ENCODE measurements at places on chromosomes 6 and 20.
A peak's percentile ranks its signal among the peaks of the same experiment; 100 is the strongest.

- DNase-seq, result no peak
Measured at GRCh38 chr6:21100991-21101390, 492.6 kb upstream of the SOX4 start.

GRCh38 chr20:32397567-32398084 is 39.5 kb downstream of the ASXL1 start:
- DNase-seq, result no peak

- DNase-seq, result no peak
Measured at GRCh38 chr6:11315743-11316437, 83.4 kb upstream of the NEDD9 start.

DNA sequence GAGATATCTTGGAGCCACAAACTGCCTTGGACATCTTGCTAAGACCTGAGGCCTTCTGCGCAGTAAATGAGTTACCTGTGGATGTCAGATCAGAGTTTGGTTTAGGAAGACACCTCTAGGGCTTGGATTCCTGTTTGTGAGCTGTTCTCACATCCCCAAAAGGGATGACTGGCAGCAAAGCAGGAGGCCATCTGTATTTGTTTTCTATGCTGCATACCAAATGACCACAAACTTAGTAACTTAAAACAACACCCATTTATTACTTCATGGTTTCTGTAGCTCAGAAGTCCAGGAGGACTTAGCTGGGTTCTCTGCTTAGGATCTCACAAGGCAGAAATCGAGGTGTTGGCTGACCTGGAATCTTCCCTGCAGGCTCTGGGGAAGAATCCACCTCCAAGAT is 116.7 kb downstream of the UNC5CL start:
- DNase-seq, result no peak

DNA sequence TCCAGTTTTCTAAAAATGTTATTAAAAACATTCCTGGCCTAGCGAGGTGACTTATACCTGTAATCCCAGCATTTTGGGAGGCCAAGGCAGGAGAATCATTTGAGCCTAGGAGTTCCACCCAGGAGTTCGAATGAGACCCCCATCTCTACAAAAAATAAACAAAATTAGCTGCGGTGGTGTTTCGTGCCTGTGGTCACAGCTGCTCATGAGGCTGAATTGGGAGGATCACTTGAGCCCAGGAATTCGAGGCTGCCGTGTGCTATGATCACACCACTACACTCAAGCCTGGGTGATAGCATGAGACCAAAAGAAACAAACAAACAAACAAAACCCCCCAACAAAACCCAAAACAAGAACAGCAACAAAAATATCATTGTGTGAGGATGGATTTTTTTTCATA is 19.8 kb upstream of the POLR1H start:
- DNase-seq, result no peak

- DNase-seq, result no peak
Measured at GRCh38 chr20:31608251-31608945, 3.3 kb downstream of the ID1 start.

DNA sequence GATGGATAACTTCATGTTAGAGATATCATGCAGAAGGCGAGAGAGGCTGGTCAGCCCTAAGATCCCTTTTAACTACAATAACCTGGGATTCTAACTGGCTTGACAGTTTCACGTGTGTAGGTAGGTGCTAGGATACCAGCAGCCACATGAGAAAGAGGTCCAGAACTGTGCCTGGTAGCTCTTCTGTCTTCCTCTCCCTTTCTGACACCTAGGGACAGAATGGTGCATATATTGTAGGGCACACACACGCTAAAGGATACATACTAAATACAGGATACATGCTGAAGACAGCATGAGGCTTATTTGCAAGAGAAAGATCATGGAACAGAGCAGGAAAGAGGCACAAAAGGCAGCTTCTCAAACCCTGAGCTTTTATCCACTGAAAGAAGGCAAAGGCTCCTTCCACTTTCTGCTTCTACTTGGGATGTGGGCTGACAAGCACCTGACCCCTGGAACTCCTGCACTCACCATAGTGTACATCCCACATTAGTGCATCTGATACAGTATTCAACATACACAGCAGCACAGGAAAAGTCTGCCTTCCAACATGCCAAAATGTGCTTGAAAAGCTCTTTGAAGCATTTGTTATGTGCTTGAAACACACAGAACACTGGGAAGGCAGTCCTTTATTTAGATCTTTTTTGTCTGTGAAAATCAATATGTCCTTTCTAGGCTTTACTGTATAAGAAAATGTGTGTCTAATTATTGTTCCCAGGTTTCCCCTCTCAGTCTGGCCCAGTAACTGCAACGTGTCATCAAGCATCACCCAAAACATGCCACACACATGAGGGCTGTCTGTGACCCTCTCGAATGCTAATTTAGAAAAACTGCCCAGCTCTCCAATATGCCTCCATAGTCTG is 3.2 kb downstream of the SLC22A23 start:
- DNase-seq, result no peak

- no peak for DNase-seq
Measured at GRCh38 chr6:12592634-12593033, 123.9 kb upstream of the PHACTR1 start.

- DNase-seq, result peak; percentile 15
Measured at GRCh38 chr6:10838794-10839333, 525 bp upstream of the MAK start.

- DNase-seq, result no peak
Measured at GRCh38 chr6:128554302-128554701, 33.9 kb upstream of the PTPRK start.

DNA sequence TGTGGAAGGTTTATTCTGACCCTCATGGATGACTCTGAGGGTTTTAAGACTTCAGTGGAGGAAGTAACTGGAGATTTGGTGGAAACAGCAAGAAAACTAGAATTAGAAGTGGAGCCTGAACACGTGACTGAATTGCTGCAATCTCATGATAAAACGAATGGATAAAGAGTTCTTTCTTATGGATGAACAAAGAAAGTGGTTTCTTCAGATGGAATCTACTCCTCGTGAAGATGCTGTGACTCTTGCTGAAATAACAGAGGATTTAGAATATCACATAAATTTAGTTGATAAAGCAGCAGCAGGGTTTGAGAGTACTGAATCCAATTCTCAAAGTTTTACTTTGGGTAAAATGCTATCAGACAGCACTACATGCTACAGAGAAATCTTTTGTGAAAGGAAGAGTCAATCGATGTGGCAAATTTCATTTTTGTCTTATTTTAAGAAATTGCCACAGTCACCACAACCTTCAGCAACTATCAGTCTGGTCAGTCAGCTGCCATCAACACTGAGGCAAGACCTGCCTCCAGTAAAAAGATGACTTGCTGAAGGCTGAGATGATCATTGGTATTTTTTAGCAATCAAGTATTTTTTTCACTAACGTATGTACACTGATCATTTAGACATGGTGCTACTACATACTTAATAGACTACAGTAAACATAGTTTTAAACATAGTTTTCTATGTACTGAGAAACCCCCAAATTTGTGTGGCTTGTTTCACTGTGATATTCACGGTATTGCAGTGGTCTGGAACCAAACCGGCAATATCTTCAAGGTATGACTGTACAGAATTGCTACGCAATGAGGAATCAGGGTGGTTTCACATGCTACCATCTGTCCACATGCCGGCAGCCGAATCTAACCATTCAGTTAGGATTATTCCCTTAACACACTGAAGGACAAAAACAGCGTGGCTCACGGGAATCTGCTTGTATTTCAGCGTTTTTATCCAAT is 149.0 kb downstream of the MYB start:
- DNase-seq, result no peak

GRCh38 chr6:97658090-97658489 is 375.1 kb upstream of the MMS22L start:
- no peak for DNase-seq

DNA sequence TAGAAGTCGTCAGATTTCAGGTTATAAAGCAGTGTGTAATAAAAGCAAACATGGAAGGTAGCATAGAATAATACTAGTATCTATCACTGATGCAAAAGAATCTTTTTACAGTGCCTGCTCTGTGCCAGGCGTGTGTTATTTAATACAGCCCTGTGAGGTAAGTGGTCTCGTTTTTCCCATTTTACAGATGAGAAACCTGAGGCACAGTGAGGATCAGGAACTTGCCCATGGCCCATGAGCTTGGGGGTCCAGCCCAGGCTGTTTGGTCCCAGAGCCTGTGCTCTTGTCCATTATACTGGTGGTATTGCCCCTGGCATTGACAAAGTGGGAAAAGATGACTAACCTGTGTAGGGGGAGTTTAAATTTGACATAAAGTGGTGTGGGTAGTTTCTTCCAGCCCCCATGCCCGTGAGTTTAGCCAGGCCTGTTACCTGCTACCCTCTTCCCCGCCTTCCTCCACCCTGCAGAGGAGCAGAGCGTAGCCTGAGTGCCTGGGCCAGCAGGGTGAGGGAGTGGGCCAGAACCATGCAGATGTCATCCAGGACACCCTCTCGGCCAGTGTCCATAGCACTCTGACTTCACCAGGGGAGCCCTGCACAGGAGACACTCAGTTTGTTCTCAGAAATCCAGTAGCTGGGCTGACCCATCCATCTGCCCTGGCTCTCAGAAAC is 16.6 kb downstream of the WRNIP1 start:
- no peak for DNase-seq

DNA sequence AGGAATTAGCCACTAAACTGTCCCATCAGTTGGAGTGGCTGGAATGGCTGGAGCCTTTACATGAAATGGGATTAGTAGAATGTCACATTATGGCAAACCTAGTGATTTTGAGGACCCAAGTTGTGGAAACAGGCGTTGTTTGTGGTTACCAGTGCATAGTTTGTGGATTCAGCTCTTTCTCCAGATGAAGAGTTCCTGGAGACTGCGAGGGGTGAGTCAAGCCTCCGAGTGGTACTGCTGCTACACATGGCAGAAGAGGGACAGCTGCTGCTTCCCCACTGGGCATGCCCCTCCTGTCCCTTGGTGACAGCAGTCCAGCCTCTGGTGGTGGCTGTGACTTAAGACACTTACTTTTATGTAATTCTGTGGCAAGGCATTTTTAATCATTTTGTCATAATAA is 94.2 kb upstream of the SCP2D1 start:
- no peak for DNase-seq

Data from activated T-cell treated with anti-CD3 and anti-CD28 coated beads for 24 hours (primary cell).